ENCODE measurements at places on chromosomes 3 and 15.

DNA sequence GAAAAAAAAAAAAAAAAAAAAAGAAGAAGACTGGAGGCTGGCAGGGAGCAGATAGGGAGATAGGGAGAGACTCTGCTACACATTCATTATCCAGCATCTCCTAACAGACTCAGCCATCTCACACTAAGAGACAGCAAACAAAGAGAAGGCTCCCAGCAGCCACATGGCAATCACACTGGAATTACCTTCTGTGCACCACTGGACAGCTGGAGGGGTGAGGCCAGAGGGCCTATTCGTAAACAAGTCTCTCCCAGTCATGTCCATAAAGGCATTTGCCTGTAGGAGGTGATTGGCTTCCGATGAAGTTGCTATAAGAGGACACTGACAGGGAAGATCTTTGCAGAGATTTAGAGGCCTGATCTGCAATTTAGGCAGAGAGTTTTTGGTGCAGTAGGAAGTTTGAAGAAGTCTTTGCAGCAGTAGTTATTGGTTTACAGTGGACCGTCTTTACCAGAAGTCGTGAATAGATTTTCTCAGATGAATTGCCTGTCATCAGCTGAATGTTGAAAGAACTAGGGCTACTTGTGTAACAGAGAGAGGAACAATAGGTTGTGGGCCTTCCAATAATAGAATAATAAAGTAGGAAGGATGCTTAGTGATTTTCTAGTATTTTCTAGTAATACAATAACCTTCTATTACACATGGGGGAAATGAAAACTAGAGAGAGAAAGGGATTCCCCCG, 89.7 kb downstream of the TP63 start:
- DNase-seq: no peak

DNA sequence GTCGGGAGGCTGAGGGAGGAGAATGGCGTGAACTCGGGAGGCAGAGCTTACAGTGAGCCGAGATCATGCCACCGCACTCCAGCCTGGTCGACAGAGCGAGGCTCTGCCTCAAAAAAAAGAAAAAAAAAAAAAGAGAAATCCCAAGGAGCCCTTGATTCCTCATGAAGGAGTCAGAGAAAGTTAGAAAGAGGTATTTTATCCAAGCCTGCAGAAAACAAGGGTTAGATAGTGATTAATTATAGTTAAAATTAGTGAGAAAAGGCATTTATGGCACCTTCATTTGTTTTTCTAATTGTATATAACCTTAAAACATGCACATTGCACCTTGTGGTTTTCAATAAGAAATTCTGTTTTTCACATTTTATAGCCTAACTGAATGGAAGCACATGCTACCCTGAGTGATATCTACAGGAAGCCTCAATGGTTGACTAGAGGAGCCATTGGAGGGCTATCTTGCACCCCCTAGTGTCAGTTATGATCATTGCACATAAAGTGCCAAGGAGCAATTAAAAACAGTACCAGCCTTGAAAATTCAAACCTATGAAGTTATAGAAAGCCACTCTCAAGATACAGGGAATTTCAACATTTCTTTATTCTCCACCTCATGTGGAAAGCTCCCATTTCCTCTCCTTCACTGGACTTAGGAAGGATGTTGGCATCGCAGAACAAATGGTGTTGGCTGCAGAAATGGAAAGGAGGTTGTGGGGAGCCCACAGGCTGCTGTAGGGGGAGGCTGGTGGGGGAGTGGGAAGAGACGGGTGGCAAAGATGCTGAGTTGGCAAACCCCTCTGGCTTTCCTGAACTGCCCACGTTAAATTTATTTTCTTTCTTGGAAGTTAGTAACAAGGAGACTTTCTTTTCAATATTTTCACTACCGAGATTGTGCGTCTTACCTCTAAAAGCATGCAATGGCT, 48.5 kb downstream of the ITGA11 start:
- no peak for DNase-seq

GRCh38 chr3:126510308-126510910, 7.2 kb downstream of the UROC1 start:
- no peak for DNase-seq

DNA sequence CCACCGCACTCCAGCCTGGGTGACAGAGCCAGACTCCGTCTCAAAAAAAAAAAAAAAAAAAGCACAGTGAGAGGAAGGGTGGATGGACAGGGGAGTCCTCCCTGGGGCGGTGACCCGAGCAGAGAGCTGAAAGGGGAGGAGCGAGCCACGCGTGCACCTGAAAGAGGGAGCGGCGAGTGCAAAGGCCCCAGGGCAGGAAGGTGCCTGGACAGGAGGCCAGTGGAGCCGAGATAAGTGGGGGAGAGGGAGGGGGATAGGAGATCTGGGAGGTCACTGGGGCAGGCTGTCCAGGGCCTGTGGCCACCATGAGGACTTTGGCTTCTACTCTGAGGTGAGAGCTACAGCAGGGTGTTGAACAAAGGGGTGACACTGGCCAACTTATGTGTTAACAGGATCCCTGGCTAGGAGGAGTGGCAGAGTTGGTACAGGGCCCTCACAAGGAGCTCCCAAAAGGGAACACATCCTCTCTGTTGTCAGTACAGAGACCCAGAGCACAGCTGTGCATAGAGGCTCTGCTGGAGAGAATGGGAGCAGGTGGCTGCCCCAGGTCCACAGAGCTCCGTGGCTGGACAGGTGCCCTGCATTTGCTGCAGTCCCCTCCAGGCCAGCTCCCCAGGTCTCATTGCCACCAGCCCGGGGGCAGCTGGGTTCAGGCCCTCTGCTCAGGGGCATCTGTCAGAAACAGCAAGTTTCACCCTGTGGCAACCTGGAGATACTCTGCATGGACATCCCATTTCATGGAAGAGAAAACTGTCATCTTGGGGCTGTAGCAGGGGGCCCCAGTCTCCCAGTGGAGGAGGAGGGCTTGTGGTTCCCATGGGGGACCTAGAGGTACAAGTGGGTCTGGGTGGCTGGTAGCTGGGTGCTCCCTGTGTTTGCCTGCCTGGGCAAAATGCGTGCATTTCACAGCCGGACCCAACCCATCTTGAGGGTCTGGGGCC, 28.5 kb downstream of the FBLN2 start:
- no peak for DNase-seq

- DNase-seq: no peak
Observed at GRCh38 chr15:65115086-65115485, at the start of gene UBAP1L. TSS of gene UBAP1L (minus strand) at chr15:65115200. CDS start at chr15:65106215, 8,985 bp downstream.

DNA sequence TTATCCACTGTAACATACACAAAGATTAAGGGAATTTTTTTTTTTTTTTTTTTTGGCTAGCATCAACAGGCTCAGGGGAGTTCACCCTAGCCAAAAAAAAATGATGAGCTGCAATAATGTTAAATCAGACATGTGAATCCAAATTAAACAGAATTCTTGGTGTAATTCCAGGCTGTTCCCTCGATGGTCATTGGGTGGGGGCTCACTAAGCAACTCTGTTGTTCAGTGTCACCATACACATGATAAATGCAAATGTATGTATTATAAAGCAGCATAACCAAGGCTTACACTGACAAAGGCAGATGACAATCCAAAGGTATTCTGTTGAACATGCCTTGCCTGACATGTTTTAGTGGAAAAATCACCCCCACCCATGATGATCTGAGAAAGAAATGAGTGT, 29.0 kb downstream of the IL1RAP start:
- no peak for DNase-seq

DNA sequence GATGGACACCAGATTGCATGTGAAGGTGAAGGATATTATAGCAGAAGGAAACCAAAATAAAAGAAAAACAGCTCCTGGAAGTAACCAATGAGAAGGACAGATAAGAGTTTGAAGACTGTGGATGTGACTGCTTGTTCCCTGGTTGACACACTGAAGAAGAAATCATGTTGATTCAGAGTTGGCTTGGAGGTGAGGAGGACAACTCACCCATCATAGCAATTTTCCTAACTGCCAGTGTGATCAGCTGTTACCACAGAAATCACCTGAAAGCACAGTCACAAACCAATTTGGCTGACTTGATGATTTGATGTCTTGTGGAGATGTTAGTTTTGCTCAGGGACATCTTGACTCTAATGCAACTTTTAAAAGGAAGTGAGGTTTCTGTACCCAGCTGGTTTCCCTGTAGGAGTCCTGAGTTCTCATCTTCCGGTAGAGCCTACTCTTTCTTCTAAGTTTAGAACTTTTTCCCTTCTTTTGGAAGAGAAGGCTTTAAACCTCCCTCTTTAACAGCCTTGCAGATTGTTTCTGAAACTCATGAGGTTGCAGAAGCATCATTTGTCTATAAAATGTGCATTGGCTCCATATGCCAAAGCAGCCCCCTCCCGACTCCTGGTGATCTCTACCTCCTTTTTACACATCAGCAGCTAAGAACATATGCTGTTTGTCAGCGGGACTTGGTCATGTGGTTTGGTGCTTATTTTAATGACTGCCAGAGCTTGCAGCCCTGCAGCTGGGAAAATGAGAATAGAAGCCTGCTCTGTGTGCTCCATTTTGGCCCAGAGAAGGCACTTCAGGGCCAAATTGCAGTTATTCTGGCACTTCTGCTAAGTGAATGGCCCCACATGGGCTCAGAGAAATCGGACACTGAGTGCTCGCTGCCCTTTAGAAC, 10.3 kb downstream of the ATG7 start:
- no peak for DNase-seq

- no peak for DNase-seq
Observed at GRCh38 chr3:31448035-31448881, 84.5 kb upstream of the STT3B start.

Measured in HS-5 (cell line).